Cerebellar cortex (tissue), 1 donor: ENCODE measurements at places on chromosomes 6 and 20.
A peak's percentile ranks its signal among the peaks of the same experiment; 100 is the strongest.

DNA sequence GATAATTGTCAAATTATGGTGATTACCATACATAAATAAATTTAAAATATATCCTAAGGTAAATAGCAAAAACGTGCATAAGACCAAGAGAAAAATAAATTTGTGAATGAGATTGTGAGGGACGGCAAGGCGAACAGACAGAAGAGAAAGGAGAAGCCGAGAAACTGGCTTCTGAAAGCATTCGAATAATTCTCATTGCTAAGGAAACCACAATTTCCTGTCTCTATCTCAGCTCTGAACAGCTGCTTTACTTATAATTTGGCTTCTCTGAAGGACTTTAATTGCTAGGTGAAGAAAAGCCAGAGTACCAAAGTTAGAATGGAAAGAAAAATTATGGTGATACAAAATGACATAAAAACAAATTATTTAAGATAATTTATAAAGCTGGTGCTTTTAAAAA lies 79.0 kb upstream of the RGS17 start:
- no peak for DNase-seq

GRCh38 chr6:2035826-2036709 lies 209.3 kb downstream of the GMDS start:
- DNase-seq = no peak

GRCh38 chr20:47221036-47221625 lies 135.4 kb downstream of the ZMYND8 start:
- DNase-seq = no peak

DNA sequence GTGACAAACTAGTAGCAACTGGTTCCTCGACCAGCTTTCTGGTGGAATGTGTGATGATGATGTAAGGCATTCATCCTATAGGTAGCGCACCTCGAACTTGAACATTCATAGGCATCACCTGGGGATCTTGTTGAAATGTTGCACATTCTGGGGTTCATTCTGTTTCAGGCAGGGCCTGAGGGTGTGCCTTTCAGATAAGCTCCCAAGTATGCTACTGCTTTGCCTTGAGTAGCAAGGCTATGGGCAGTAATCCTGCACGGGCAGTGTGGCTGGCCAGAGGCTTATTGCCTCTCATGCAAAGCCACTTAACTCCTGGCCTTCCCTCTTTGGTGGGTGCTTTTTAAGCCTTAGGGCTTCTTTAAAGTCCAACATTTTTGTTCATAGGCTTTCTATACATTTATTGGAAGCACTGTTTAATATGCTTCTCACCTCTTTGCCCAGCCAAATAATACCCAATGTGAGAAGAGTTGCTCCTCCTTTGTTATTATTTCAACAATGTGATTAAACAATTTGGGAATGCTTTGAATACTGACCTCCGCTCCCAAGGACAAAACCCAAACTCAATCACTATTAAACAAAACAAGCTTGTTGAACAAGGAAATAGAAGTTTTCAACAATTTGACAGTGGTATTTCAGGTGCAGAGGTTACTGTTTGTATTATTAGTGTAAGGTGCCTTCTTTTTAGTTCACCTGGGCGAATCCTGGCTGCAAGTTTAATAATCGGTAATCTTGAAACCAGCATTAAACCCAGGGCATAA lies 57.5 kb downstream of the JARID2 start:
- DNase-seq = no peak

DNA sequence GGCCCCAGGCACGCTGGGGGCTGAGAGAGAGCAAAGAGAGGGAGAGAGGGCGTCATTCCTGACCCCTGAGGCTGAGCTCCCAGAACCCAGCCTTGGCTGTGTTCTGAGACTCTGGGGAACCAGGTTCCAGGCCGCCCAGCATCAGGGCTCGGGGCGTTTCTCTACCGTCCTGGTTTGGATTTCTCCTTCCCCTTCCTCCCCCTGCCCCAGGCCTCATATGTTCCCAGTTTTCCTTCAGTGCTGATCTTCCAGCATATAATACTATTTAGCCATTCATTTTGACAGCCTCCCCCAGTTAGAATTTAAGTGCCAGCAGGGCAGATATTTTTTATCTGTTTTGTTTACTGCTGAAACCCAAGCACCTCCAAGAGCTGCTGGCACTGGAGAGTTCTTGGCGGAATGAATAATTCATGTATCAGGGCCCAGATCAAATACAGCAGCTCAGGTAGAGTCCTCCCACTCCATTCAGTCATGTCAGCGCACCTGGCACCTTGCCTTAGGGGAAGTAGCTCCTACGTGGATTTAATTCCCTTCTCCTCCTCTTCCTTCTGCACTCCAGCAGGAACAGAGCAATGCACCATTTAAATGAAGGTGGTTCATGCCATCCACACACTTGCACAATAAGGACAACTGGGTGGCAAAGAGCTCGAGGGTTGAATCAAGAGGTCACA lies 23.4 kb upstream of the FRMD1 start:
- peak; percentile 10 for DNase-seq

DNA sequence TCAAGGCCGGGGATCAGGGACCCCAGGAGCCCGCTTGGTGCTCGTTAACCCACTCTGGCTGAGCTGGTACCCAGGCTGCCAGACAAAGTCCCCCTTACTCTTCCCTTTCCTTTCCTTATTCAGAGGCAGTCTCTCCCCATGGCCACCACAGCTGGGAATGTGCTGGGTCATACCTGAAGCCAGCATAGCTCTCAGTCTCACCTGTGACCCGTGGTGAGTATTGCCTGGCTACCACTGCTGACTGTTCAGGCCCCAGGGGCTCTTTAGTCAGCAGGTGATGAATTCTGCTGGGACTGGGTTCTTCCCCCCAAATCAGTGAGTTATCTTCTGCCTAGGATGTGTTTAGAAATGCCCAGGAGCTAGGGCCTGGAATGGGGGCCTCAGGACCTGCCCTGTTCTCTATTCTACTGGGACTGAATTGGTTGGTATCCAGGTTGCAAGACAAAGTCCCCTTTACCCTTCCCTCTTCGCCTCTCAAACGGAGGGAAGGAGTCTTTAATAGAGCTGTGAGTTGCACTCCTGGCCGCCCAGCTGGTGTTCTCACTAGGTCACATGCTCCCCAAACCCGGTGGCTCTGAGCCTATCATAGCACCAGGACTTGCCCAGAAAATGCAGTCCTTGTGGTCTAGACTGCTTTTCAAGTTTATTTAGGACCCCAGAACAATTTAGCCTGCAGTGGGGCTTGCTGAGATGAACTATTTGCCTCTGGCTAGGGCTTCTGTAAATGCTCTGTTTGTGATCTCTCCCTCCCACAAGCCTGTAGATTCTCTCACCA lies 64.6 kb downstream of the MYO6 start:
- DNase-seq = no peak
